Activated naive CD4-positive, alpha-beta T cell treated with anti-CD3 and anti-CD28 coated beads, Interleukin-2, amount 10 ng/mL, durations not matched to agents 5 hours and 36 hours (primary cell): ENCODE measurements at places on chromosomes 12 and 14. TPM values are rescaled to one million over a fixed set of nuclear protein-coding genes. Genes with fewer than 3 reads are reported as not detected.

Gene GALNT6
- total RNA-seq: 15.4 TPM

Gene TOMM20L
- total RNA-seq: not detected

Gene FZD10
- total RNA-seq: not detected

Gene PALS1
- total RNA-seq: 7.9 TPM

Gene TAS2R20
- total RNA-seq: 1.4 TPM

Gene CCDC196
- total RNA-seq: not detected

Gene ARHGEF40
- not detected for total RNA-seq

Gene HCFC2
- total RNA-seq: 15.3 TPM

Gene B4GALNT1
- total RNA-seq: 0.63 TPM

Gene GPR162
- total RNA-seq: 0.23 TPM

Gene CAPZA3
- not detected for total RNA-seq

Gene CD69
- total RNA-seq: 147 TPM
